ENCODE measurements at places on chromosomes 16 and 17.

GRCh38 chr17:58531661-58532554 is 17.5 kb upstream of the MTMR4 start:
- DNase-seq: peak; percentile 67

DNA sequence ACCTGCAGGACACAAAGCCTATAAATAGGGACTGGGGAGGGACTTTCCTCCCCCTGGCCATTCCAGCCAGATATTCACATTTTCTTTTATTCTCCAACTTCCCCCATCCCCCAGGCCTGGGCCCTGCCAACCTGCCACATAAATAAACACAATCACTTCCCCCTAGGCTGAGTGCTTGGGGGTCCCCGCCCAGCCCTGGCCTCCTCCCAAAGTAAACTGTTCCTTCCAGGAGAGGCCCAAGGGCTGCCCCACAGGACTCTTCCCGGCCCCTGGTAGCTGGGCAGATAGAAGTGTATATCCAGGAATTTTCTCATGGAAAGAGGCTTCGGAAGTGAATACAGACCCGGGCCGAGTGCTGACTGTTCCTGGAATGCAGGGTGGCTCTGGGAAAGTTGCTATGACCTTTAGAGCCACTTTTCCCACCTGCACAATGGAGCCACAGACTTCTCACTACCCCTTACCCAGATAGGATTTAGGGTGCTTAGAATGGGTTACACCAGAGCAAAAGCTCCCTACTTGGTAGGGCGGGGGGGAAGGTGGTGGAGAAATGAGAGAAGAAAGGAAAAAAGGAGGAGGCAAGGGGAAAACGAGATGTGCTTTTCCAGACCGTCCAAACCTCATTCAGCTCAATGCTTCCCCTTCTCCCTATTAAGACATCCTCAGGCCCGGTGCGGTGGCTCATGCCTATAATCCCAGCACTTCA is 8.5 kb downstream of the CSF3 start:
- DNase-seq: no peak

DNA sequence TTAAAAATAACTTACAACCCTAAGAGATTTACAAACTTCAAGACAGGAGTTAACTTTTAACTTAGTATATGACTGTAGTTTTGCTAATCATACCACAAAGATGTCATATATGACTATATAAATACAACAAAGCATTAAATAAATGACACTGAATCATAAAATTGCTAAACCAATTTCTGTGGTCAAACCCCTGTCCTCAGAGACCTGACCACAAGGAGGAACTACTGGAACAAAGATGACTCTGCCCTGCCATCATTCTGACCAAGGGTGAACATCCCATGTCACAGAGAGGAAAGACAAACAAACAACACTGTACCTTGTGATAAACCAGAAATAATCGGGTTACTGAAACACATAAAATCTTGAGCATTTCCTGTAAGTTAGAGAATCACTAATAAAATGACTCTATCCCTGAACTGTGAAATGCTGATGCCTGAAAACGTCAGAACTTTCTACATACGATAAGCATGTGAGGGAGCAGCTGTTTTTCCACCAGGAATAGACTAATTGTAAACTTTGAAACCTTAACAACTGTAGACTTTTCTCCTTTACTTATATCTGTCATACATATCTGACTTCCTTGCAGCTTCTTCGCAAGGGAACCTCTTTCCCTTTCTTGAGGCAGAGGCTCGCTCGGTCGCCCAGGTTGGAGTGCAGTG is 47.9 kb downstream of the WDR59 start:
- DNase-seq: no peak

DNA sequence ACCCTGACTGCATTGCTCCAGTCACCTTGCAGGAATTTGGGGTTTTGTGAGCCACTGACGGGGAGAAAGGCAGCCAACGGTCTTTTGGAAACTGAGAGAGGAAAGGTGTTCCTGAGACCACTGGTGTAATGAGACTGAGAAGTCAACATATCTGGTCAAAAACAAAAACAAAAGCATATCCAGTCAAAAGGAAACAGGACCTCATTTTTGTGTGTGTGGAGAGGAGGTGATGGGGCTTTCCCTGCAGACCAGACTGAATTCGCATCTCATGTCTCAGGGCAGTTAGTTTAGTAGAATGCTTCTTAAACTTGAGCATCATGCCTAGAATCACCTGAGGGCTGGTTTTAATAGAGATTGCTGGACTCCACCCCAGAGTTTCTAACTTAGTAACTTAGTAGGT is 198.4 kb downstream of the COPRS start:
- no peak for DNase-seq

GRCh38 chr17:2372681-2373080 is 28.2 kb downstream of the MNT start:
- DNase-seq: no peak

DNA sequence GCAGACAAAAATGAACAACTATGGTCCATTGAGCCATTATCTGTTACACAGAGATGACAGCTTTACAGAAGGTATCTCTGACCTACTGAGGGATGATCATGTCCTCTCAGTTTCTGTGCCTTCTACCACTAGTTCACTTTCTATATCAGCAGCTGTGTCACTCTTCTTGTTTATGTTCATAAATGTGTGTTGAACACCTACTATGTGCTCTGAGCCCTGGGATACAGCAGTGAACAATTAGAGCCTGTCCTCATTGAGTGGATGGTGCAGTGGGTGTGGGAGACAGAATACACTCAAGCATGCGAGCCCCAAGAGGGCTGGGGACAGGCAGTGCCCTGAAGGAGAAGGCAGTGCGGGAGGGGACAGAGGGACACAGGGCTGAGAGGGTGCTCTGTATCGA is 92.1 kb downstream of the ABCC6 start:
- DNase-seq: no peak

- no peak for DNase-seq
These were observed 44.6 kb upstream of the GSE1 start for GRCh38 chr16:85568519-85568918.

- no peak for DNase-seq
These were observed 35.1 kb upstream of the SLC38A10 start for GRCh38 chr17:81329927-81330883.

GRCh38 chr17:17724307-17725010 is 43.2 kb downstream of the RAI1 start:
- peak; percentile 38 for DNase-seq

DNA sequence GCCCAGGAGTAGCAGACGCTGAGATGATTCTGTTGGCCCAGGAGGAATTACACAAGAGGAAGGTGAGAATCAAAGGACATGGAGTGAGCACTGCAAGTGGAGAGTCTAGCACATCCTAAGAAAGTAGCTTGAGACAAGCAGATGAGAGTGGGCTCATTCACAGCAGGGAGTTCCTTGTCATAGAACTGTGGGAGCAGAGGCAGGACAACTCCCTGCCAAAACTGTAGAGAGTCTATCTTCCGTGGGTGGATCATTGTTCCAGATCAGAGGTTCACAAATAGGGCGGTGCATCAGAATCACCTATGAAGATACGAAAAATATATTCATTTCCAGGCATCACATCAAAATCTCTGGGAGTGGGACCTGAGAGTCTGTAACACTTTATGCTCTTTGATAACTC is 288.9 kb upstream of the C16orf82 start:
- no peak for DNase-seq

- DNase-seq: no peak
These were observed 432.5 kb downstream of the CDH13 start for GRCh38 chr16:83059237-83059636.

All from CD4-positive, alpha-beta T cell (primary cell).